PC-3 (cell line): ENCODE measurements at places on chromosomes 7 and 10. TPM values are rescaled to one million over a fixed set of nuclear protein-coding genes. Genes with fewer than 3 reads are reported as not detected.

PPA1 gene
- 392 and 440 TPM in 2 replicates for total RNA-seq

FKBP6 gene
- total RNA-seq, result not detected in 2 replicates

DNA sequence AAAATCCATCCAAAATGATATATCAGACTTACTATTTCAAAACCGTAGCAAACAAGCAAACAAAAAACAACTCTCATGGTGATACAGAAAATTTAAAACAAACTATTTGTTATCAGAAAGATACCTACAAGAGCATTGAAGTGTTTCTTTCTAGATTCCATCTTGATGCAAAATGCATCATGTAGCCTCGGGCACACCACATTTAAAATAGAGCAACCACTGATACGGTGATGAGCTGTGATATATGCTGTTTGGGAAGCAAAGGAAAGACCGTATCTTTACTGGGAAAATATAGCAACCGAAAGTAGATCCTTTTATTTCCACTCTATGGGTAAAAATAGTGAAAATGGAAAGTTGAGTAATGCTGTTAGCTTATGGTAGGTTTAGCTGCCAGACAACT, 892.0 kb downstream of the GATA3 start:
- no peak overlapping the region for H3K4me3 ChIP-seq
- DNase-seq, result no peak
- no peaks in the 10 kb centered on the region for H3K36me3 ChIP-seq

GRCh38 chr7:143455942-143456341, 12.7 kb downstream of the TAS2R60 start:
- H3K27ac ChIP-seq, result no peak overlapping the region
- no peak overlapping the region for H3K4me3 ChIP-seq
- no peaks in the 10 kb centered on the region for H3K27me3 ChIP-seq
- H3K36me3 ChIP-seq, result no peaks in the 10 kb centered on the region
- DNase-seq, result no peak

GRCh38 chr7:79386688-79387422, 66.6 kb downstream of the MAGI2 start:
- H3K4me3 ChIP-seq, result no peak overlapping the region
- peaks cover 12% of the 10 kb centered on the region for H3K4me1 ChIP-seq
- H3K27ac ChIP-seq, result no peak overlapping the region
- H3K36me3 ChIP-seq, result no peaks in the 10 kb centered on the region
- no peaks in the 10 kb centered on the region for H3K27me3 ChIP-seq

DNA sequence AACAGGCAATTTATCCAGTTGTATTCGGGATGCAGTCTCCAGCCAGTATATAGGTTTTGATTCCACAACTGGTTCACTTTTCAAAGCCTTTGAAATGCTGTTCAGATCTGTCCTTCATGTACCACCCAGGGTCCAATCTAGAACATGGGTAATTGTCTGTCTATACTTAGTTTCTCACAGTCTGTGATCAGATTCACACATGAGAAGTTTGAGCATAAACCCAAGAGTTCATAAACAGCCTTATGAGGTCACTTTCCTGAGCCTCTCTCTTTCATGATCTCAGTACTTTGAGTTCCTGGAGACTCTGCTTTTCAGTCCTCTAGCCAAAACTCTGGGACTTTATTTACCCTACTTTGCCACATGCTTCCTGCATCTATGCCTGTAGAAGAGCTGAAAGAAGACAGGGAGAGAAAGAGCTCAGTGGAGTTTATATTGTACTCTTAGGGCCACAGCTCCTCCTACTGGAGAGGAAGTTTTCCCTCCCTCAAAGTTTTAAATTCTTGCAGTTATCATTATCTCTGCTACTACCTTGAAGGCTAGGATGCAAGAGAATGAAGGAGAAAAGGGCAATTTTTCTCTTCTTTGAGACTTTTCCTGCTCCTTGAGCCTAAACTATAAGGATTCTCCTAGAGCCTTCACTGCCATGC, 172.0 kb downstream of the ZEB1 start:
- H3K4me3 ChIP-seq, result no peak overlapping the region
- no peaks in the 10 kb centered on the region for H3K36me3 ChIP-seq
- H3K27me3 ChIP-seq, result no peaks in the 10 kb centered on the region
